Smooth muscle cell of the umbilical artery (primary cell): ENCODE measurements at places on chromosomes 5 and 9. TPM values are rescaled to one million over a fixed set of nuclear protein-coding genes. Genes with fewer than 3 reads are reported as not detected.

The PDE4D gene
- 31.5 and 33.6 TPM in 2 replicates for total RNA-seq

The CCNO gene
- total RNA-seq = 0.14 TPM in 1 of 2 replicates, not detected in the other

The TPPP gene
- total RNA-seq = 0.30 and 0.37 TPM in 2 replicates

The SOHLH1 gene
- not detected in 2 replicates for total RNA-seq

The ALDOB gene
- total RNA-seq = not detected in 2 replicates

The CEP72 gene
- total RNA-seq = 1.8 and 3.2 TPM in 2 replicates

The POU5F2 gene
- 0.89 and 1.2 TPM in 2 replicates for total RNA-seq

The JAK2 gene
- 9.5 and 14.2 TPM in 2 replicates for total RNA-seq

The GPR21 gene
- 0.89 and 0.97 TPM in 2 replicates for total RNA-seq

The PCDHGC5 gene
- total RNA-seq = 2.4 and 10.2 TPM in 2 replicates

The SGCD gene
- total RNA-seq = 12.7 and 31.2 TPM in 2 replicates

The ANXA6 gene
- total RNA-seq = 489 and 635 TPM in 2 replicates

The EQTN gene
- not detected in 2 replicates for total RNA-seq

The NUDT12 gene
- 10.1 and 17.2 TPM in 2 replicates for total RNA-seq

The TRIP13 gene
- total RNA-seq = 4.2 and 21.2 TPM in 2 replicates

The STC2 gene
- 197 and 487 TPM in 2 replicates for total RNA-seq

The RPL35 gene
- 687 and 1,871 TPM in 2 replicates for total RNA-seq

The S1PR3 gene
- total RNA-seq = 11.9 and 12.5 TPM in 2 replicates
